T-helper 17 cell (primary cell): ENCODE measurements at places on chromosomes 11 and 22. TPM values are rescaled to one million over a fixed set of nuclear protein-coding genes. Genes with fewer than 3 reads are reported as not detected.

CCDC73 gene
- not detected for total RNA-seq

LIF gene
- total RNA-seq = 5.3 TPM

LGALS1 gene
- total RNA-seq = 152 TPM

GVQW3 gene
- 1.7 TPM for total RNA-seq

EIF3M gene
- 203 TPM for total RNA-seq

ANO3 gene
- not detected for total RNA-seq

OR5M3 gene
- total RNA-seq = not detected
